Inflammatory macrophage treated with lipopolysaccharide for 1 hour (primary cell): ENCODE measurements at places on chromosomes 7 and 10.
A peak's percentile ranks its signal among the peaks of the same experiment; 100 is the strongest.

DNA sequence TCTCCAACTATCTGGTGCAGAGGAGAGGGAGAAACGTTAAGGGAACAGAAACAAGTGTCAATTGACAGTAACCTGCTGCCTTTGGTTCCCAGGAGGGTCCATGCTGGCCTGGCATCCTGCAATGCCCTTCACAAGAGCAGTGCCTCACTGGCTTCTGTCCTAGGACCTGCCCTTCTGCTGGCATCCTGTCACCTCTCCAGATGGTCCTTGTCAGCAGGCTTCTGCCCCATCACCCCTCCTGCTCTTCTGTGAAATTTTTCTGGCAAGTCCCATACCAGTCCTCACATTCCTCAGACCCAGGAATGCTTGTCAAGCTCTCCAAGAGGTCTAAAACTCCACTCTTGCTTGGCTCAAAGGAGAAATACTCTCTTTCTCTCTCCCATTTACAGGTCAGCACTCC, 34.2 kb downstream of the C10orf67 start:
- no peak for DNase-seq

DNA sequence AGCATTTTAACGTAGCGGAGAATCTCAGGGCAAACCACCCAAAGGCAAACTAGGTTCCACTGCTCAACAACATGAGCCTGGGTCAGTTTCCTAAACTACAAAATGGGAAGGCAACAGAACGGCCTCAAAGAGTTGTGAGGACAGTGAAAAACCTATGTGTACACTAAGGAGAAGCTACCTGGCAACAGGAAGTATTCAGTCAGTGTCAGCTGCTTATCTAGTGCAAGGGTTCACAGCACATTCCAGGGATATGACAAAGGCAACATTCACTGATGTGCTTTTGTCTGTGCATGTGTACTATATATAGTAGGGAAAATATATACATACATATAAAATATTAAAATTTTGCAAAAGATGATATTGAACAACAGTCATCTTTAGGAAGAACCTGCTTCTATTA, 17.2 kb downstream of the NUDCD3 start:
- no peak for DNase-seq

DNA sequence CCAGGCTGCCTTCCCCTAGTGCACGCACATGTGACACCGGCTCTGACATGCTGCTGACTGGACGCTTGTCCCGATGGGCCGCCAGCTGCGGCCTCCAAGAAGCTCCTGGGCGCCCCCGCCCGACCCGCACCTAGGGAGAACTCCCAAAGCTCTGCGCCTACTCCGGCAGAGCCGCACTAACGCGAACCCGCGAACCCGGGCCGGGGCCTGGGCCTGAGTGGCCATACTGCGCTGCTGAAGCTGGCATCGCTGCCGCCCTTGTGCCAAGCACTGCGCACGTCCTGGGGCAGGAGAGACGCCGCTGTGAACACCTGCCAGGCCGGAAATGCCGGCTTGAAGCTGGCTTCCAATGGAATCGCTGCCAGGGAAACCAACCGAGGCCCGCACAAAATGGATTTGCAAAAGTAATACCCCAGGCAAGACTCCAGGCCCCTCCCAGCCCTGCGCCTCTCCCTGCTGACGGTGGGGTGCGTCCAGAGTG, 85.1 kb downstream of the WASHC2A start:
- DNase-seq: no peak

GRCh38 chr7:108010377-108010776, 7.4 kb upstream of the LAMB1 start:
- no peak for DNase-seq

- DNase-seq: no peak
These were observed 45.0 kb upstream of the PPP1R3C start for GRCh38 chr10:91677911-91678310.

- DNase-seq: peak; percentile 31
These were observed 655.6 kb downstream of the LRMDA start for GRCh38 chr10:76086761-76087639.
